ENCODE measurements at places on chromosomes 7 and 10. TPM values are rescaled to one million over a fixed set of nuclear protein-coding genes. Genes with fewer than 3 reads are reported as not detected.

Gene SLC35G1
- 3.2 TPM for total RNA-seq

DNA sequence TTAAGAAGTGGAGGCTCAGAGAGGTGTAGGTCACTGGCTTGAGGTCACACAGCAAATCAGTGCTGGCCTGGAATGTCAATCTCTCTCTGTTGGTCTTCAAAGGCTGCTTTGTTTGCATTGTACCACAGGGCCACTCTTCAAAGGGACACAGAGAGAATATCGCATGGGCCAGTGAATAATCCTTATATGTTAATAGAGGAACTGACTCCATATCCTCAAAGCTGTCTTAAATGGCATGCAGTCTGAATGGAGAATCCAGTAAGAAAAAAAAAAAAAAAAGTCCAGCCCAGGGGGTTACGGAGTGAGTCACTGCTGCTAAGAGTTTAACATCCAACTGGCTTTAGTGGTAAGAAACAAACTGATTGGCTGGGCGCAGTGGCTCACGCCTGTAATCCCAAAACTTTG, 54.1 kb downstream of the NRAP start:
- no peak for DNase-seq

GRCh38 chr7:25611196-25611595, 382.9 kb upstream of the NPVF start:
- DNase-seq = no peak

GRCh38 chr10:83553366-83553765, 585.9 kb upstream of the GHITM start:
- DNase-seq = no peak

DNA sequence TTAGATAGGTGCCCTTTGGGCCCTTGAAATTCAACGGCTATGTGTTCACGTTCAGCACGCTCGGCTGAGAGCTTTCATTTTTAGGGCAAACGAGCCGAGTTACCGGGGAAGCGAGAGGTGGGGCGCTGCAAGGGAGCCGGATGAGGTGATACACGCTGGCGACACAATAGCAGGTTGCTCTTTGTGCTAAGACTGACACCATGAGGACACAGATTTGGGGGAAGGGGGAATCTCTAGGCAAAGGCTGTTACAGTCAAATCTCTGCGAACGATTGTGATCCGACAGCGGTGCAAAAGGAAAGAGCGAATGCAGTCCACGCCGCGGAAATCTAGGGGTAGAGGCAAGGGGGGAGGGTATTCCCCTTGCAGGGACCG, 667 bp downstream of the KLLN start:
- DNase-seq = no peak

Gene AKR1C8
- total RNA-seq = not detected

GRCh38 chr10:50593523-50594376, 30.0 kb downstream of the SGMS1 start:
- DNase-seq = peak; percentile 35

GRCh38 chr10:49499305-49499851, 39.5 kb downstream of the ERCC6 start:
- no peak for DNase-seq

DNA sequence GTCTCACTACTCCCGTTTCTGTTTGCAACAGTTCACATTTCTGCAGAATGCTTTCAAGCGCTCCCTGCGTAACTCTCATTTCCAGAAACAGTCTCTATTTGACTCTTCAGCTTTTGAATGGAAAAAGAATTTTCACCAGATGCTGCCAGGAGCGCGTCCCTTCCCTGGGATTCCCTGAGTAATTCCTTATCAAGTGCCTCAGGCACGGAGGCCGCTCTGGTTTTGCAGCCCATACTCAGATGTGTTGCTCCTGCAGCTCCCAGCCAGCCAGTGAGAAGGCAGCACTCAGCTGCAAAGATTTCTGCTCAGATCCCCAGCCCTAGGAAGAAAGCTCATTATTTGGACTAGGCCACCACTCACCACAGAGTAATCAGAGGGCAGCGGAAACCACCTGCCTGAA, 161.1 kb upstream of the CHST15 start:
- DNase-seq = no peak

GRCh38 chr7:116150588-116150987, 59.8 kb upstream of the TES start:
- DNase-seq = no peak

Gene CYP3A7
- not detected for total RNA-seq

DNA sequence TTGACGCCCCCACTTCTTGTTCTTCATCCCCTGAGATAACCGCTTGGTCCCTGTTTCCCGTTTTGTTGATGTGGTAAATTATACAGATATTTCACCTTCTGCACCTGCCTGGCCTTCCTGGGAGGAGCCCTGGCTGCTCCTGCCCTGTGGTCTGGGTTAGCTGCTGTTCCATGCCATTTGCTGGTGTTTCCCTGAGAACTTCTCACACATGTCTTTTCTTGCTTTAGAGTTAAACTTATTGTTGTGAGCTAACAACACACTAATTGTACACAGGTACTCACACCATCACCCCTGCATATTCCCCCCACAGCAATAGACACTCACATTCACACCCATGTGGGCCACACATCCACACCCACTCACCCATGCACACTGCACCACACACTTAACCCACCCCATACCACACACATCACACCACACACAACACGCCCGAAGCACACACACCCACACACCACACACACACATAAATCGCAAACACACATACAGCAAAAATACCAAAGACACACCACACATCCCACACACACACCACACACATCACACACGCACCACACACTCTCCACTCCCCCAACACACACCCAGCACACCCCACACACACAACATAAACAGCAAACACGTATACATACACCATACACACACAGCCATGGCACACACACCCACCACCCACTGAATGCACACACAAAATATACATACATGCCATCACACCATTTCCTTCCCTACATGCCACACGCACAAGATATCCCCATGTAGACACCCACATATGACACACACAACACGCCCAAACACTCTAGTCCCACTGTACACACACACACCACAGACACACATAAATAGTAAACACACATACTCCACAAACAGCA, 19.4 kb upstream of the ANTXRL start:
- no peak for DNase-seq

DNA sequence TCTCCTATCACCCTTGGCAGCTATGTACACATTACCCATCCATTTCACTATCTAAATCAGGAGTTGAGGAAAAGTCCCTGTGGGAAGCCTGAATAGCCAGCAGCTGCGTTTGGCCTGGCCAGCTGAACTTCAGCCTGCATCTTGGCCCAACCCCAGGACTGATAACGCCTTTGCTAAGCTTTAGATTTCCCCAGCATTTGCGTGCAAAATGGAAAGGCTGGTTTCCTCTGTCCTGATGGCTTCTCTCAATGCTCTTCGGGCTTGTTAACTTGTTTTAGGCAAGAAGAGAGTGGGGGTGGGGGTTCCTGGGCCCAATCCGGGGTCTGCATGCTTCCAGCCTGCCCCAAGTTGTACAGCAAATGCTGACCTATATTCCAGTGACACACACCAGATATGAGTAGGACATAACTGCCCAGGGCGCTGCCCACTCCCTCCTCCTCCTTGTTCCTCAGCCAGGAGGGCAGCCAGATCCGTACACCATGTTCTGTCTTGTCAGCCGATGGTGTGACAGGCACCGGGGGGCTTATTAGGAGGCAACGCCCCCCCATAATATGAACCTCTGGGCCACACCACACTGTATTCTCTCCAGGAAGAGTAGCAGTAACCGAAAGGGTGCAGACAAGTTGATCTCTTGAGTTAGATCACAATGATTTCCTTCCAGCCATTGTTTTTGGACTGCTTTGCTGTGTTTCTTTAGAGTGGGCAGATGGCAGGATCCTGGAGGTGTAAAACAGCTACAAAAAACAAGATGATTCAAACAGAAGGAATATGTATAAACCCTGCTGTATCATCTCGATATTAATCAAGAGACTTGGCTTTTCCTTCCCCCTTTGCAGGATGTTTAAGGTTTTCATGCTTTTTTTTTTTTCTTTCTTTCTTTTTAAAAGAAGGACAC, 339.0 kb downstream of the RNLS start:
- no peak for DNase-seq

GRCh38 chr10:123821136-123821535, 70.5 kb downstream of the CPXM2 start:
- no peak for DNase-seq

Gene ACSL5
- total RNA-seq = 0.68 TPM

DNA sequence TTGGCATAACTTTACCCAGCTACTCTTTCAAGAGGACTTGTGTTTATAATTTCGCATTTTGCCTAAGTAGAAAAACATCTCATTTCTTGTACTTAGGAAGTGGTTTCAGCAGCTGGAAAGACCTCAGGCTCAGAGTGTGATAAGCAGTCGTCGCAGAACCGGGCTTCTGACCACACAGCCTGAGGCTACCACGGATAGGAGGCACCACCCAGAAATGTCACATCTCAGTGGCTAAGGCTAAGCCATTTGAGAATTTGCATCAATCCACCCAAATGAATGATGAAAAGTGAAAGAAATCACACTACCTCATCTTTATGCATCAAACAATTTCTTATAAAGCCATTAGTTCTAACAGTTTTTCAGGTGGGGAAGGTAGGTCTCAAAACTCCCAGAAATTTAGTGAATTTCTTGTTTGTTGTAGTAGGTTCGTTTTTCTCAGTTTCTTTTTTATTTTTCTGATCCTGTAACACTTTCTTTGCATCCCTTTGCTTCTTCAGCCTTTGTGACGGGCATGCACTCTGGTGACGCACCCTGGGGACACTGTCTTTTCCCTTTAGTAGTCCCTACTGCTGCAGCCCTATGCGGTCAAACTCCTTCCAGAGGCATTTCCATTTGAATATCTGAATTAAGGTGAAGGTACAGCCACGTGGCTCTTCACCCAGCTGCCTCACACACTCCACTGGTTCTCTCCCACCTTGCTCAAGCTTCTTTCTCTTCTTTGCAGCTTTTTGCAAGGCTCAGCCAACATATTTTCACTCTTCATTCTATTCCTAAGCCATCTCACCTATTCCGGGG, 68.5 kb downstream of the MAP3K8 start:
- no peak for DNase-seq

DNA sequence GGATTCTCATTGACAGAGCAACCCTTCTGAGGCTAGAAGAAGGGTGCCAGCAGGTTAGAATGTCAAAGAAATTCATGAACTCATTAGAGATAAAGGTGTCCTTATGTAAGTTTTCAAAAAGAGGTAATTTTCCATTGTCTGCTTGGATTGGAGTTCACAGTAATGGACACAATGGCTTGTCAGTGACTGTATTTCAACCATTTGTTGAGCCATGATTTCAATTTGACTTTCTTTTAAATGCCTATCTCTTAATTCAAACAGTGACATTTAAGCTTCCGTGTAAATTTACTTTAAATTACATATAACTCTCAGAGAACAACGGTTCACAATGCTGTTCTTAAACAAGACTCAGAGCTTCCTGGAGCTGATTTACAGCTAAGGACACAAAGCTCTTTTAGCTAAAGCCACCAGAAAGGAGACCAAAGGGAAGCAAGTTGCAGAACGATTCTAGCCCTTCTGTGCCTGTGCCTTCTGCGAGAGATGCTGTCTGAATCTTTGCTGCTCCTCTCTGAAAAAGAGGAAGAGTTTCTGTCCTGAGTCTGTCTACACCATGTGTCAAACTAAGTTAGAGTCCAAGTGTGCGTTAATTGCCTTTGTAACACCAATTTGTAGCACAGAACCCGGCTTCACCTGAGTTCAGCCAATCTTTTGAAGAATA, 42.2 kb upstream of the PFKP start:
- DNase-seq = no peak

DNA sequence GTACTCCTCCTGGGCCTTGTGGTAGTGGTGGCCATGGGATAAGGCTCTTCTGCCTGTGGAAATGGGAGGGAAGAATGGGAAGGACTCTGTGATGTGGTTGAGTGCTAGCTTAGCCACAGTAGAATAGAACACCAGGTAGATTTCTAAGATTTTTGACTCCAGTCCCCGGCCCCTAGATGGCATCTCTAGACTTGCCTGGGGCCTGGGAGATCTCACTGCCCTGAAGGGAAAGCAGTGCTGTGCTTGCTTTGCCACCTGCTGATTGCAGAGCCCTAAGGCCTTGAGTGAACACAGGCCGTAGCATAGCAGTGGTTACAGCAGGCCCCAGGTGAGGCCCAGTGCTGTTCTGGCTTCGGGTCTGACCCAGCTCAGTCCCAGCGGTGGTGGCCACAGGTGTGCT, 252.0 kb downstream of the TCF7L2 start:
- DNase-seq = no peak

- no peak for DNase-seq
These were observed 55.3 kb downstream of the CH25H start for GRCh38 chr10:89151857-89152256.

GRCh38 chr7:135257790-135258189, 24.2 kb downstream of the STRA8 start:
- no peak for DNase-seq

- no peak for DNase-seq
These were observed 61.7 kb upstream of the ITGA8 start for GRCh38 chr10:15781381-15781960.

GRCh38 chr7:93958216-93958615, 36.7 kb downstream of the GNG11 start:
- DNase-seq = peak; percentile 17

DNA sequence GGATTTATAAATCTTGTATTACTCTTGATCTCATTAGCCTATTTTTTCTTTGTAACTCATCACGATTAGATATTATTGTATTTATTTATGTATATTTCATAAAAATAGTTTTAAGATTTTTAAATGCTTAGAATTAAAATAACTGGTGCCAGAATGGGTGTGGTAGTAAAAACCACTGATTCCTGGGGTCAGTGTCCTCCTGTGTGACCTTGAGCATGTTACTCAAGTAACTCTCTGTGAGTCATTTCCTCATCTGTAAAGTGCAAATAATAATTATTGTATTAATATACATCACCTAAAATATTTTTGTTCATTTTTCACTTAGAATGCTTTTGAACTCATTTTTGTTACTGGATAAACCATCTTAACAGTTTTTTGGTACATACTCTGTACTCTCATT, 91.3 kb upstream of the TMEM229A start:
- DNase-seq = no peak

DNA sequence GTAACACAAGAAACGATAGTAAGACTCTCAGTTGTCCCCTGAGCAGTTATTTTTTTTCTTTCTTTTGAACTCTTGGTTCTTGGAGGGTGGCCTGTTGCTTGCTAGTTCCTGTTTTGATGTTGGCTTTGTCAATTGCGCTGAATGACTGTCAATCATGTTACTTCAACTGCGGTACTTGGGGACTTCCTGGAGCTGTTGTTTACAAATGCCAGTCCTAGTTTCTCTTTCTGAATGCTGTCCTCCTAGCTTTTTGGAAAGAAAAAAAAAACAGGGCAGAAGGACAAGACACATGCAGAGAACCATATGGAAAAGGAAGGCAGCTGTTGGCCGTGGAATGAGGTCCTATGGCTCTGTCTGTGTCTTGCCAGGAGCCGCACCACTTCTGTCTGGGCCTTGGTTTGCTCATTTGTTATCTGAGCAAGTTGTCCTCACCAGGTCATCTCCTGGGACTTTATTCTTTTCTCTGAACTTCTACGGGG, 7.0 kb upstream of the PDCD4 start:
- no peak for DNase-seq

GRCh38 chr10:8112230-8112905, 57.9 kb downstream of the GATA3 start:
- DNase-seq = no peak

Data from MCF 10A (cell line).